Psoas muscle (tissue), 8 donors: ENCODE measurements at places on chromosomes 11 and 22. TPM values are rescaled to one million over a fixed set of nuclear protein-coding genes. Genes with fewer than 3 reads are reported as not detected.
A peak's percentile ranks its signal among the peaks of the same experiment; 100 is the strongest.

- peak; percentile 90 for DNase-seq
- H3K27ac ChIP-seq, result no peak overlapping the region
- peaks cover 2% of the 10 kb centered on the region for H3K27me3 ChIP-seq
- no peaks in the 10 kb centered on the region for H3K4me1 ChIP-seq
Measured at GRCh38 chr22:41925783-41926460, 684 bp downstream of the TNFRSF13C start.

DNA sequence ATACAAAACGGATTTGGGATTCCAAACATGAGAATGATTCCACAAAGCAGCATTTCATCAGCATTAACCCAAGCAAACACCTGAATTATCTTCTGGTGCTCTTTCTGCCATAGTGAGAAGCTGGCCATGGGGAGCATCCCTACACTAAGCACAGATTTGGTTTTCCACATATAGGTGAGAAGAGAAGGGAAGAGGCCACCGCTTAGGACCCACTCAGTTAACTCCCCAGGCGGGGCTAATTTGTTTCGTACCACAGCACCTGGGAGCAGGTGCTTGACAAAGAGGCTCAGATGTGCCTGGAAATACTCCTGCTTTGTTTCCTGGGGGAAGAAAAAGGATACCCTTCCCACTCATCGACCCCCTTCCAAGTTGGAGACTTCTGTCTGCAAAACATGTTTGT, 64.2 kb downstream of the RAB30 start:
- no peak overlapping the region for H3K4me3 ChIP-seq
- peaks cover 74% of the 10 kb centered on the region for H3K4me1 ChIP-seq

DNA sequence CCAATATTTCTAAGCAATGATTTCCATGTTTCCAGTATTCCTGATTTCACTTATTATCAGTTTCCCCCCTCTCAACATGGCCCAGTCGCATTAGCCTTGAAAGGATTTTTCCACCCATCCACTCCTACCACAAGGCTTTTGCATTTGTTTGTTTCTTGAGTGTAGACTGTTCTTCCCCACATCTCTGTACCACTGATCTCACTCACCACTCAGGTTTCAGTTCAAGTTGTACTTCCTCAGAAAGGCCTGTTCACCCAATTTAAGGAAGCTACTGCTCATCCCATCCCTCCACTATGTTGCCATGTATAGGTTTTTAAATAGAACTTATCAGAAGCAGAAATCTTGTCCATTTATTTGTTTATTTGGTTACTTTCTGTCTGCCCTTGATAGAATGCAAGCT, 472.3 kb downstream of the FAM181B start:
- H3K4me1 ChIP-seq, result no peaks in the 10 kb centered on the region
- no peaks in the 10 kb centered on the region for H3K36me3 ChIP-seq
- H3K27ac ChIP-seq, result no peak overlapping the region

GRCh38 chr11:88312628-88313027, 24.9 kb downstream of the CTSC start:
- peaks cover 20% of the 10 kb centered on the region for H3K36me3 ChIP-seq
- H3K4me1 ChIP-seq, result no peaks in the 10 kb centered on the region
- DNase-seq, result no peak
- no peak overlapping the region for H3K4me3 ChIP-seq
- no peaks in the 10 kb centered on the region for H3K27me3 ChIP-seq

DNA sequence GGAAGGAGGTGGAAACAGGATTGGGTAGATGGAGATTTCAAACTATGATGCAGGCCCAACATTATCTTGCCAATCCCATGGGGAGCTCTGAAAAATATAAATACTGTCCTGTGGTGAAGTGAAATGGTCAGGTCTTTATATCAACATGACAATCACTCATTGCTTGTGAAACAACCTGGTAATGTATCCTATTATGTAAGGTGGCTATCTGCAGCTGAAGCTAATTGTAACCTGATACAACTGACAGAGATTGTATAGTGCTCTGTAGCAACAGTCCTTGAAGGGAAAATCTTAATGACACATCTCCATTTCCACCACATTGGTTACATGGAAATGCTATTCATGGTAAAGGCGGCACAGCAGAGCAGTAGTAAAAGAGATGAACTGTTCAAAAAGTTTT, 20.7 kb upstream of the CHORDC1 start:
- no peaks in the 10 kb centered on the region for H3K36me3 ChIP-seq
- H3K27me3 ChIP-seq, result no peaks in the 10 kb centered on the region
- no peak overlapping the region for H3K4me3 ChIP-seq
- DNase-seq, result no peak
- H3K4me1 ChIP-seq, result no peaks in the 10 kb centered on the region

DNA sequence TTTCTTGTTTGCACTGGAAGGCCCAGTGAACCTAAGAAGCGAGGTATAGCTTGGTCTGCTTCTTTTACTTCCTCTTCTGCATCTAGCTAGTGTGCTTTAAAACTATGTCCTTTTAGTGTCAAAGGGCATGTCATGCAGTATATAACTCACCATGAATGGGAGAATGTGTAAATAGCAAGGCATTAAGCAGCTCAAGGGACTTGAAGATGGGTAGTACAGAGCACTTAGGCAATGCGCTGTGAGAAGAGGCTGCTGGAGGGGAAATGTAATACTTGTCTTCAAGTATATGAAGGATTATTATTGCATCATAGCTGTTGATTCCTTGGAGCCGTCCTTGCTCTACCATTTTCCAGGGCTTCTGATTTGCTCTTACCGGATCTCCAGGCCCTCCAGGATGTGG, 7.6 kb downstream of the MAML2 start:
- no peaks in the 10 kb centered on the region for H3K27me3 ChIP-seq
- no peak overlapping the region for H3K27ac ChIP-seq
- DNase-seq, result no peak
- H3K36me3 ChIP-seq, result no peaks in the 10 kb centered on the region

GRCh38 chr11:125423247-125423849, 72.7 kb downstream of the FEZ1 start:
- peaks cover 30% of the 10 kb centered on the region for H3K4me1 ChIP-seq
- H3K27me3 ChIP-seq, result no peaks in the 10 kb centered on the region
- DNase-seq, result no peak
- H3K36me3 ChIP-seq, result no peaks in the 10 kb centered on the region

- no peaks in the 10 kb centered on the region for H3K4me1 ChIP-seq
- no peaks in the 10 kb centered on the region for H3K27me3 ChIP-seq
- no peak for DNase-seq
- no peak overlapping the region for H3K27ac ChIP-seq
Measured at GRCh38 chr11:11960687-11961086, 47.7 kb downstream of the DKK3 start.

- peaks cover 21% of the 10 kb centered on the region for H3K4me1 ChIP-seq
- DNase-seq, result no peak
- H3K27me3 ChIP-seq, result no peaks in the 10 kb centered on the region
- H3K27ac ChIP-seq, result peak overlapping the region; percentile 100
- peak overlapping the region; percentile 84 for H3K4me3 ChIP-seq
Measured at GRCh38 chr11:130003717-130004001, 1.0 kb upstream of the PRDM10 start.

- no peak overlapping the region for H3K27ac ChIP-seq
- no peak overlapping the region for H3K4me3 ChIP-seq
- DNase-seq, result no peak
- H3K36me3 ChIP-seq, result no peaks in the 10 kb centered on the region
Measured at GRCh38 chr11:44389963-44390605, 80.1 kb upstream of the ALX4 start.

DNA sequence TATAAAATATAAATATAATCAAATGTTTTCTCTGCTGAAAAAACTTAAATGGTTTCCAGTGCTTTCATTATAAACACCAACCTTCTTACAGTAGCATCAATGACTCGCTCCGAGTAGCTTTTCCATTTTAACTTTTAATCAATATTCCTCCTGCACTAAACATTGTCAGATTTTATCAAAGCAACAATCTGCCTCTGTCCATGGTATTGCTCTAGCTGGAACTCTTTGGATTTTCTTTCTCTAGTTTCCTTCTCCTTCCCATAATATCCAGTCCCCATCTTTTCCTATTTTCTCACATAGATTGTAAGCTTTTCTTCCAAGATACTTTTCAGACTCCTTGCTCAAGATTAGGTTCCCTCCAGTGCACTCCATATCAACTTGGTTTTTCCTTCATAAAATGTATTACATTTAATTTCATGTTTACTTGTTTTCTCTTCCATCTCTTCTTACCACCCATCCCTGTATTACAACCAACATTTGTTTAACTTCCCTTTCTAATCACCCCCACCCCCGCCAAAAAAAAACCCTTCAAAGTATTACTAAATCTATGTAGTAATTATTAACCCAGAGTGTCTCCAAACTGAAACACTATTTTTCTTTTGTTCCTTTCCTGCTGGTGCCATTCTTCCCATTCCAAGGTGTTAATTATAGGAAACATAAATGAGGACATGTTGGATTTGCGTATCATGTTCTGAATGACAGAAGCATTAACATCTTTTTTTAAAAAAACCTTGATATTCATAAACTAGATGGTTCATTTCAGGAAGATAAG, 716.5 kb downstream of the NELL1 start:
- H3K27me3 ChIP-seq, result no peaks in the 10 kb centered on the region
- no peak overlapping the region for H3K4me3 ChIP-seq
- no peaks in the 10 kb centered on the region for H3K4me1 ChIP-seq
- H3K36me3 ChIP-seq, result no peaks in the 10 kb centered on the region
- DNase-seq, result no peak
- no peak overlapping the region for H3K27ac ChIP-seq

DNA sequence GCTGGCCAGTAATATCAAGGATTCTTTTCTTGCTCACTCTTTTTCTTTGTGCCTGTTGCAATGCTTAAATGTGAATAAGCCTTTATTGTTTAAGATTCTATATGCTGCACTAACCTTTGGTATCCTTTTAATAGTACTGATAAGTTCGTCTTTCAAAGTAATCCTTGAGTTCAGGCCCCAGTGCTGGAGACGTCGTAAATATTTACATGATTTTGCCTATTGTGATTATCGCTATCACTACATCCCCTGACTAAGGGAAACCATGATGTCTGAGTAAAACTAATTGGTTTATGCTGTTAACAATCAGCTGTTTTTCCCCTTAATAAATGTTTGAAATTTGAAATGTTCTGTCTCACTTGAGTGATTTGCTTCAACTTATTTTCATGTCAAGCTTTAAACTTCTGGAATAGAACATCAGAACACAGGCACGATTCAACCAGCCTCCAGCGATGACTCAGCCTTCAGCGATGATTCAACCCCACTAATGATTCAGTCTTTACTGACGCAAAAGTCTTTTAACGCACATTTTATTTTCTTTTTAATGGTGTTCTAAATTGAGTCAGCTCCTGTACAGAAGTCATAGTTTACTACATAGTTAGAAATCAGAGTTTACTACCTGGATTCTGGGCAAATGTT, 3.9 kb downstream of the HTATIP2 start:
- H3K36me3 ChIP-seq, result peaks cover 4% of the 10 kb centered on the region
- peaks cover 27% of the 10 kb centered on the region for H3K4me1 ChIP-seq
- no peaks in the 10 kb centered on the region for H3K27me3 ChIP-seq
- H3K4me3 ChIP-seq, result peak overlapping the region; percentile 35
- DNase-seq, result peak; percentile 23

DNA sequence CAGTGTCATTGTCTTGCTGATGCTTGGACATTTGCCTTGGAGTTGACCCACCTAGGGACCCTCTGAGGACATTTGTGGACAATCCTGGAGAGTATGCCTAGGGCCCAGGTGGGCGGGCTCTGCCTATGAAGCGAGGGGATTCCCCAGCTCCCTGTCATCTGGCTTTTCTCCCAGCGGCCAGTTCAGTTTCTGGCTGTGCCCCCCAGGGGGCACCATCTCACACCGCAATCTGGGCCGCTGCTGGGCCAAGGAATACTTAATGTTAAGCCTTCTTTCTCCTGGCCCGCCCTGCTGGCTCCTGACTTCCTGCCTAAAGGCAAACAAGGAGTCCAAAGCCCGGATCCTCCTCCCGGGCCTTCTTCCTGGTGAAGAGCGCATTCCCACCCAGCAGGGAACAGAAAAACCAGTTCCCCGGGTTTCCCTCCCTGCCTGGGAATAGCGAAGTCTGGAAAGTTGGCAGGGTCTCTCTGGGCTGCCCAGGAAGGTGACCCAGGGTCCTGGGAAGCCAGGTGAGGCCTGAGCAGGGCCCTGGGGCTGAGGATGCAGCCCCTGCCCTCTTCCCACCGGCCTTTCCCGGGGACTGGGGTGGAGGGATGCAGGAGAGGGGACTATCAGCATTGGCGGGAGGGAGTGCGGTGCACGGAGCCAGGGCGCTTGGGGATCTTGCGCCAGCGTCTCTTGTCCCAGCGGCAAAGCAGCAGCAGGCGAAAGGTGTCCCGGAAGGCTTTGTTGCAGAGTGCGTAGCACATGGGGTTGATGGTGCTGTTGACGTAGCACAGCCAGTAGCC, 11.9 kb downstream of the CHRM1 start:
- H3K36me3 ChIP-seq, result no peaks in the 10 kb centered on the region
- DNase-seq, result peak; percentile 53
- no peak overlapping the region for H3K4me3 ChIP-seq
- no peaks in the 10 kb centered on the region for H3K27me3 ChIP-seq

- no peak overlapping the region for H3K4me3 ChIP-seq
- no peaks in the 10 kb centered on the region for H3K4me1 ChIP-seq
- H3K27ac ChIP-seq, result no peak overlapping the region
Measured at GRCh38 chr11:112971827-112972226, 10.6 kb downstream of the NCAM1 start.

LRRC75B gene
- polyA plus RNA-seq, result 2.0 TPM

C11orf97 gene
- not detected for polyA plus RNA-seq

VSIG2 gene
- polyA plus RNA-seq, result 0.17 TPM

BIRC2 gene
- 22.5 TPM for polyA plus RNA-seq

SCGB2A2 gene
- not detected for polyA plus RNA-seq

MIF gene
- polyA plus RNA-seq, result 277 TPM

RBX1 gene
- 82.6 TPM for polyA plus RNA-seq

GRM5 gene
- not detected for polyA plus RNA-seq

NRIP3 gene
- 2.1 TPM for polyA plus RNA-seq
